ENCODE measurements at places on chromosomes 4 and X. TPM values are rescaled to one million over a fixed set of nuclear protein-coding genes. Genes with fewer than 3 reads are reported as not detected.

GPR119 gene
- total RNA-seq, result not detected

TMEM47 gene
- 0.13 TPM for total RNA-seq

TRIML2 gene
- not detected for total RNA-seq

LRAT gene
- not detected for total RNA-seq

P2RY8 gene
- total RNA-seq, result 114 TPM

GRCh38 chrX:132692066-132692465, 203.2 kb upstream of the MBNL3 start:
- no peak for DNase-seq

GRCh38 chr4:1177274-1178141, 5.1 kb upstream of the SPON2 start:
- peak; percentile 67 for DNase-seq

- no peak for DNase-seq
Measured at GRCh38 chrX:129629837-129630236, 24.9 kb downstream of the APLN start.

GRCh38 chr4:159705334-159705733, 602.5 kb downstream of the RAPGEF2 start:
- no peak for DNase-seq

GRCh38 chrX:43557792-43558191, 98.3 kb upstream of the MAOA start:
- DNase-seq, result peak; percentile 15

GRCh38 chr4:15451866-15452765, 17.6 kb upstream of the CC2D2A start:
- no peak for DNase-seq

DNA sequence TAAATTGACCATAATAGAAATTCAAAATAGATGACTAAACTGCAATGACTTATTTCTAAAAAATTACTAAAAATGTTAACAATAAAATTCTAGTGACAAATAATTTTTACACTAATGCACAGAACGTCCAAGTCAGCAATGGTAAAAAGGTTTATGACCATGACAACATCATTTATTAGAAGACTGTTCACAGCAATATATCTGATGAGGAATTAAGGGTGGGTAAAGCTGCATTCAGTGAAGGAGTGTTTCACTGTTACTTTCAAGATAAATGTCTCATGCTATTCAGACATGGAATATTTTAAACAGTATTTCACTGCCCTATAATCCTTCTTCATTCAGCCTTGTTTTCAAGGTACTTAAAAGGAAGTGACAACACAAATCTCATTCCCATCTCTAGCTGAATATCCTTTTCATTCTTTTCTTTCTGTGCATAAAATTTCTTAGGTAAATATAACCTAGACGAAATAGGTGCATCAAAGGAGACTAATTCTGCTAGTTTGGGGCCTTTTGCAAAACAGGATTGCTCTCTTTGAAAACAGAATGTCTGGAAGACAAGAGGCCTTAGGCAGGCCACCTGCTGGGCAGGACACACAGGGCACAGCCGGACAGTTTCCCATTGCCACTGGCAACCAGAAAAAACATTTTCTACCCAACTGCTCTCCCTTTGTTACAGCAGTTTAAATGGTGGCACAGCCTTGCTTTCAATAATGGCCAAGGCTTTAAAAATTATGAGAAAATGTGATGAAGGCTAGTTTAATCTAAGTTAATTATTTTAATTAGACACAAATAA, 600.3 kb downstream of the SPRY1 start:
- no peak for DNase-seq

DNA sequence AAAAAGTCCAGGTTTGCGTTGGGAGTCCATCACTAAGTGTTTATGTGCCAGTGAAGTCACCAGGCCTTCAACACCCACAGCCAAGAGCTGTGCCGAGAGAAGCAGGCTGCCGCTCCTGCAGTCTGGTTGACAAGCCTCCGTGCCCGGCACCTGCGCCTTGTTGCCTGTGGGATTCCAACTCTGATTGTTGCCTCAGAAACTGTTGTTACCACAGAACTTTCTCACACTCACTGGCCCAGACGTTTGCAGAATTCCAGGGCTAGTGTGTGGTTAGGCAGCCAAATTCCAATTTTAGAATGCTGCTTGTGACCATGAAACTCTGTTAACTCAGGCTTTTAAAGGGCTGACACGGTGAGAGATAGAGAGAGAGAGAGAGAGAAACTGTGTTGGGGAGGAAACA, 119.5 kb upstream of the LIMCH1 start:
- DNase-seq, result no peak

- no peak for DNase-seq
Measured at GRCh38 chr4:8394061-8394519, 46.4 kb downstream of the ACOX3 start.

DNA sequence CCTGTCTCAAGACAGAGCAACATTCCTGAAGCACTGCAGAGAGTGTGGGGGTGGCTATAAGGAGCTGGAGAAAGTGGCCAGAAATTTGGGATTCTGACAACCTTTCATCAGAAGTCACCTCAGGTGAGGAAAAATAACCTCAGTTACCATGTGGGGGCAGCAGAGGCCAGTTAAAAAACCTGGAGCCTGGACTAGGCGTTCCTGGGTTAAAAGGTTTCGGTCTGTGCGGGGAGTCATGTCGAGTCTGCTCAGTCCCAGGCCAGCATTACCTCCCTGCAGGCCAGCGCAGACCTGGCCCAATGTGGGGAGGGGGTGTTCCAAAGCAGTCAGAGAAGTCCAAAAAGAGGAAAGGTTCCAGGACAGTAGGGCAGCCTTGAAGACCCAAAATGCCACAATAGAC, 10.9 kb upstream of the NALF2 start:
- DNase-seq, result peak; percentile 22

DNA sequence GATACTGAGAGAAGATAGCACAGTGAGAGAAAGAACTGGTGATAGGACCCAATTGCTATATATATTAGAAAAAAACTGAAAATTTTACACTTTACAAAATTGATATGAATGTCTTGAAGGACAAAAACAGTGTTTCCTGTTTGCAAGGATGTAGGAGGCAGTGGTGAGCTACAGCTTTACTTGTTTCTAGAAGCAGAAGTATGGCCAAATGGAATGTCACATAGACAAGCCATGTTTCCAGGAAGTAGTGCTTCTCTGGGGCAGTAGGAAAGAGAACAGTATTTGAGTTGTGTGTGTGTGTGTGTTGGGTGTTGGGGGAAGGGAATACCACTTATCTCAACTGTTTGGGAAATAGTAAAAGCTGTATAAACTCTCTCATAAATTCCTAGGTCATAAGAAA, 60.9 kb upstream of the IBSP start:
- no peak for DNase-seq

GRCh38 chrX:130295519-130296296, 27.0 kb upstream of the ZNF280C start:
- DNase-seq, result no peak
